ENCODE measurements at places on chromosomes 5 and 9. TPM values are rescaled to one million over a fixed set of nuclear protein-coding genes. Genes with fewer than 3 reads are reported as not detected.

GRIA1 gene
- 1.7 TPM for total RNA-seq

GRCh38 chr5:94425396-94425795, 193.0 kb downstream of the KIAA0825 start:
- no peak for DNase-seq

DNA sequence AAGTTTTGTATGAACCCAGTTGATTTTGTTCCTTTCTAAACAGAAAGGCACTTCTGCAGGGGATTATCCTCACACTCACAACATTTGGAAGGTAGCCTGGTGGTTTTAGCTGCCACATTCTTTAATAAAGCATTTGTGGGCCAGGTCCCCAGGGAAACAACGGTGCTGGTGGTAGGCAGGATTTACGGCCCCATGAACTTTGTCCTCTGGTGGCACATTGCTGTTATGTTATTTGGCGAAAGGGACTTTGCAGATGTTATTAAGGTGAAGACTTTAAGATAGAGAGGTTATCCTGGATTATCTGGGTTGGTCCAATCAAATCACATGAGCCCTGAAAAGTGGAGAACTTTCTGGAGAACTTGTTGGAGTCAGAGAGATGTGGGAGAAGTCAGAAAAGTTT, 86.3 kb upstream of the C9orf72 start:
- no peak for DNase-seq

GRCh38 chr9:122265149-122265915, 650 bp downstream of the MRRF start:
- DNase-seq: no peak

GRCh38 chr9:32387256-32387655, 2.8 kb downstream of the ACO1 start:
- DNase-seq: no peak

GRCh38 chr9:38734831-38735230, 14.9 kb upstream of the FAM240B start:
- no peak for DNase-seq

DNA sequence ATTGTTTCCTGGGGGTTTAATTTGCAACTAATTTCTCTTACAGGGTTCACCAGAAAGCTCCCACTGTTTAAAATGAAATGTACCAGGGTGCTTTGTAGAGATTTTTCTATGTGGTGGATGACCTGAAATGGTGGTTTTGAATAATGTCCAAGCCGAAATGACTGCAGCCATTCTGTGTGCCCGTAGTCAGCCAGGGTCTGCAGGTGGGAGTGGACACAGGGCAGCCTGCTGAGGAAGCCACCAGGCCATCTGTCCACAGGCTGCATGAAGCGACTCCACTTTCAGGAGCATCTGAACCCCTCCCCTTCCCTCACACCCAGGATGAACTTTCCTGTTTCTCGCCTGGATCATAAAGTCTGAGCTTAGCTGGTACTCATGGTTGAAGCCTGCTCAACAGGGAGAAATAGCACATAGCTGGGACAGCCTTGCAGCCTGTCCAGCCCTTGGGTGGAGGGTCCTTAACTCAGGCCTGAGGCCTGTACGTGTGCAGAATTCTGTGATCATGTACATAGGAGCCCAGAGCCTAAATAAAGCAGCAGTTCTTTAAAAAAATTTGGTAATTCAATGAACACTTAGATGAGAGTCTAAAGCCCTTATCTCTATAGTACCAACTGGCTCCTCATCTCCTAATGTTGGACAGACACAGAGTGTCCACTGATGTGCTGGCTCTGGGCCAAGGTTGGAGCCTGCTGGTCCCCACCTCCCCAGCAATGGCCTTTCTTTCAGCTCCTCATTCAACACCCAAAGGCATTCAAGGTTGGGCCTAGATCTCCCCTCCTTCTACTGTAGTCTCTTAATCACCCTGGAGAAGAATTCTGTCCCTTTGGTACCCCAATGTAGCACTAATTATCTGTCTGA, 72.8 kb downstream of the SHB start:
- no peak for DNase-seq

DNA sequence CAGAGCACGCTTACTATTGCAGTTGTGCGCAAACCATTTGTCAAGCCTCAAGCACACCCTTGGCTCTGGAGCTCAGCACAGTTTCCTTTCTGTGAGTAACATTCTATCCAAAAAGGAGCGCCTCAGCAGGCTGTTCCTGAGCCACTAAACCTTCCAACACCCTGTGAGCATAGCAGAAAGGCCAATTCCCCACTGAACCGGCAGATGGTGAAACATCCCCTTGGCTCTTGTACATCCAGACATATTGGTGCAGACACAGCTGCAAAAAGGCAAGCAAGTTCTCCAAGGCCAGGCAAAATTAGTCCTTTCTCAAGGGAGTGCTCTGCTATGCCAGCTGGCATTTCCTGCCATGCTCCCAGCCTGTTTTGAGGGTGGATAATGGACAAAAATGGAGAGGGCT, 44.1 kb upstream of the CEMIP2 start:
- no peak for DNase-seq

- DNase-seq: no peak
Observed at GRCh38 chr5:155258161-155258560, 244.6 kb downstream of the KIF4B start.

CYFIP2 gene
- total RNA-seq: 14.2 TPM

- DNase-seq: no peak
Observed at GRCh38 chr5:27462936-27463335, 424.6 kb upstream of the CDH9 start.

DNA sequence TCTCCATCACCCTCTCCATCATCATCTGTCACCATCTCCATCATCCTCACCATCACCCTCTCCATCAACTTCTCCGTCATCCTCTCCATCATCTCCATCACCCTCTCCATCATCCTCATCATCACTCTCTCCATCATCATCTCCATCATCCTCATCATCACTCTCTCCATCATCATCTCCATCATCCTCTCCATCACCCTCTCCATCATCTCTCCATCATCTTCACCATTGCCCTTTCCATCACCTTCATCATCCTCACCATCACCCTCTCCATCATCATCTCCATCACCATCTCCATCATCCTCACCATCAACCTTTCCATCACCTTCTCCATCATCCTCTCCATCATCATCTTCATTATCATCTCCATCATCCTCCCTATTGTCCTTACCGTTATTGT, 565.5 kb upstream of the SGCD start:
- DNase-seq: no peak

GAS1 gene
- 27.0 TPM for total RNA-seq

GRCh38 chr5:142637871-142638270, 48.0 kb downstream of the FGF1 start:
- no peak for DNase-seq

DNA sequence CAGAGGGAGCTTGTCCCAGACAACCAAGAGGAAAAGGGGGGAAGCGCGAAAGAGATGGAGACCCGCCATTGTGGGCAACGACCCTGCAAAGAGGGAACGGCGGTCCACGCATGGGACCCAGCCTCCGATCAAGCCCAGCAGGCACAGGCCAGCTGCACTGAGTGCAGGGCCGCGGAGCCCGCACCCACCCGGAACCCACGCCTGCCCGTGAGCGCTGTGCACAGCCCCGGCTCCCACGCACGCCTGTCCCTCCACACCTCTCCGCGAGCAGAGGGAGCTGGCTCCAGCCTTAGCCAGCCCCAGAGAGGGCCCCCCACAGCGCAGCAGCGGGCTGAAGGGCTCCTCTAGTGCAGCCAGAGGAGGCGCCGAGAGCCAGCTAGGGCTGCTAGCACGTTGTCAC, 416.5 kb downstream of the DMRTA1 start:
- no peak for DNase-seq

GRCh38 chr5:76602094-76602726, 21.0 kb downstream of the F2RL2 start:
- no peak for DNase-seq

- DNase-seq: no peak
Observed at GRCh38 chr5:61496446-61496845, 164.4 kb downstream of the ZSWIM6 start.

DNA sequence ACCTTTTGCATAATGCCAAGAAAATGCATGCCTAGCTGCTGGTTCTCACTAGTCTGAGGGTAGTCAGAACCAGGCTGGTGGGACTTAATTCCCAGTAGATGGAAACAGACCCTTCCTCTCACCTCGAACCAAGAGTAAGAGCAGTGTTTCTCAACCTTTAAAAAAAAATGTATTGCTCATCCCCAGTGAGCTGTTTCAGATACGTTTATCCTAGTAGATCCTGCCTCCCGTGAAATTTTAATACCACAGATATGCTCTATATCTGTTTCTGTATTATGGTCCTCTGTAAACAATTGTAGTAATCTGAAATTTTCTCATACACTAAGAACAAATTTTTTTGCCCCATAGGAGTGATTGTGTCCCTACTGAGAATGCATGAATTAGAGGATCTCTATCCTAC, 86.2 kb downstream of the TEK start:
- no peak for DNase-seq

GRCh38 chr9:34544035-34544434, 21.2 kb upstream of the ENHO start:
- DNase-seq: no peak

DNA sequence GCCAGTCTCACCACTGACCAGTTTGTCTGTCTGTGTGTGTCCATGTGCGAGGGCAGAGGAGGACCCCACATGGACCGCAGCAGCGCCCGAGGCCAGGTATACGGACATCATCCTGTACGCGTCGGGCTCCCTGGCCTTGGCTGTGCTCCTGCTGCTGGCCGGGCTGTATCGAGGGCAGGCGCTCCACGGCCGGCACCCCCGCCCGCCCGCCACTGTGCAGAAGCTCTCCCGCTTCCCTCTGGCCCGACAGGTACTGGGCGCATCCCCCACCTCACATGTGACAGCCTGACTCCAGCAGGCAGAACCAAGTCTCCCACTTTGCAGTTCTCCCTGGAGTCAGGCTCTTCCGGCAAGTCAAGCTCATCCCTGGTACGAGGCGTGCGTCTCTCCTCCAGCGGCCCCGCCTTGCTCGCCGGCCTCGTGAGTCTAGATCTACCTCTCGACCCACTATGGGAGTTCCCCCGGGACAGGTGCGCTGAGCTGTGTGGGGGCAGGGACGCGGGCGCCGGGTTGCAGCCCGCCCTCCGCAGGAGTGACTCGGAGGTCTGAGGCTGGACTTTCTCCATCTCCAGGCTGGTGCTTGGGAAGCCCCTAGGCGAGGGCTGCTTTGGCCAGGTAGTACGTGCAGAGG, 6.5 kb downstream of the FGFR4 start:
- no peak for DNase-seq

DNA sequence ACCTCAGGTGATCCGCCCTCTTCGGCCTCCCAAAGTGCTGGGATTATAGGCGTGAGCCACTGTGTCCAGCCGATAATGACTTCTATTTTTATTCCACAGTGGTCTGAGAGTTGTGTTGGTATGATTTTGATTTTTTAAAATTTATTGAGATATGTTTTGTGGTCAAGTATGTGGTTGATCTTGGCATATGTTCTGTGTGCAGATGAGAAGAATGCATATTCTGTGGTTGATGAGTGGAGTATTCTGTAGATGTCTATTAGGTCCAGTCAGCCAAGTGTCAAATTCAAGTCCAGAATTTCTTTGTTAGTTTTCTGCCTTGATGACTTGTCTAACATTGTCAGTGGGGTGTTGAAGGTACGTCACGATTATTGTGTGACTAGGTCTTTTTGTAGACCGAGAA, 338.2 kb upstream of the TARS1 start:
- DNase-seq: no peak

RFESD gene
- 1.2 TPM for total RNA-seq

TEK gene
- total RNA-seq: 35.4 TPM

SHB gene
- 13.5 TPM for total RNA-seq

DNA sequence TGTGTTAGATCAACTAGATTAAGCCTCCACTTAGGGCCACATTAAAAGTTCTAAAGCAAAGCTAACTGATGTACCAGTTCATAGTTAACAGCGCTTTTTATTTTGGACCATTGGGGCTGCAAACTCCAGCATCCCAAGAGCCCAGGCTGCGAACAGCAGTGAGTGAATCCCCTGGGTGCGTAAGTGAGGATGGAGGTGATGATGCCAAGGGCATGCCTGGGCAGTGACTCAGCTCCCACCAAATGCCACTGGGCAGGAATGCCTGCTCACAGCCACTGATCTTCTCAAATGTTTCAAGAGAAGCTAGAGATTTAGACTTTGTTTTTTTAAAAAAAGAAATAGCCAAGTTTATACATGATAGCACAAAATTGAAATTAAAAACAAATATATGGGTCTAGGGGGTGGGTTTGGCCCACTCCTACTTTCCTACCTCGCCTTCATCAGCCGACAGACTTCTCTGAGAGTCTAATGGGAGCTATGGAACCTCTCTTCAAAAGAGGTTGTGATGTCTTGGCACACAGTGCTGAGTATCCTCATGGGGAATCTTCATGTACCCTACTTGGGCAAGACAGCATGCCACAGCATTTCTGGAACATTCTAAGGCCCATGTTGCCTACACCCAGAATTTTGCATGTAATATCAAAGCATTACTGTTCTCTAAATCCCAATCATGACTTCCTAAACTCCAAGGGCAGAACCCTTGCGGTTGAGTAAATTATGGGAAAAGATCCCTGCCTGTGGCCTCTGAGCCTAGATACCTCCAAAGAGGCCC, 398.1 kb downstream of the EBF1 start:
- DNase-seq: no peak

SPATA31D4 gene
- not detected for total RNA-seq

KIF4B gene
- total RNA-seq: not detected

DNA sequence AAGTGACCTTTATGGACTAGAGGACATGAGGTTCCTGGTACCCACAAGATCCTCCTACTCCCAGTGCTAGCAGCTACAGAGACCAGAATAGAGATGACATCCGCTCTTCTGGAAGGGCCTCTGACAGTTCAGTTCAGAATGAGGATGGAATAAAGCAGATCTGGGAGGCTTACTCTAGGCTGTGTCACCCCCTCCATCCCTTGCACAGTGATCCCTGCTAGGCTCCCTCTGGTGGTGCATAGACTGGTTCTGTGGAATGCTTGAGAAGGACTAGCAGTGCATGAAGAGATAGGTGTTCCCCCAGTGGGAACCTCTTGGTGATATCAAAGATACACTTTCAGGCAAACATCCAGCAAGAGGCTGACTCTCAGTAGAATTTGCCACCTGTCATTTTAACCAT, 83.0 kb downstream of the NPR3 start:
- no peak for DNase-seq

GRCh38 chr5:16626696-16627264, 10.0 kb upstream of the RETREG1 start:
- DNase-seq: no peak

SMIM33 gene
- total RNA-seq: not detected

- no peak for DNase-seq
Observed at GRCh38 chr5:148437249-148437648, 53.5 kb downstream of the FBXO38 start.

DNA sequence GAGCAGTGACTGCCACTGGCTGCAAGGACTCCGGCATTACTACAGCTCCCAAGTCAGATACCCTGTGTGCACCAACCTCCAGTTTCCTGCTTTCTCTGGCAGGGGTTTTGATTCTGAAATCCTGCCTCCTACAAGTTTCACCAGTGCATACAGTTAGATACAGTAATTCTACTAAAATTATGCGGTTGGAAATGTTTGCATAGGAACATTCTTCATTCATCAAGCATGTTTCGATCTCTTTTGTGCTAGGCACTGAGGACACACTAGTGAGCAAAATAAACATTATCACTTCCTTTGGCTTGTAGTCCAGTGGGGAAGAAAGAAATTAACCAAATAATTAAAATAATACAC, 152.2 kb downstream of the TMEM167A start:
- no peak for DNase-seq

Data from omental fat pad (tissue), 4 donors.